T47D (cell line): ENCODE measurements at places on chromosomes 4 and X.

- DNase-seq: no peak
These were observed 93.3 kb downstream of the MAMLD1 start for GRCh38 chrX:150456466-150456865.

DNA sequence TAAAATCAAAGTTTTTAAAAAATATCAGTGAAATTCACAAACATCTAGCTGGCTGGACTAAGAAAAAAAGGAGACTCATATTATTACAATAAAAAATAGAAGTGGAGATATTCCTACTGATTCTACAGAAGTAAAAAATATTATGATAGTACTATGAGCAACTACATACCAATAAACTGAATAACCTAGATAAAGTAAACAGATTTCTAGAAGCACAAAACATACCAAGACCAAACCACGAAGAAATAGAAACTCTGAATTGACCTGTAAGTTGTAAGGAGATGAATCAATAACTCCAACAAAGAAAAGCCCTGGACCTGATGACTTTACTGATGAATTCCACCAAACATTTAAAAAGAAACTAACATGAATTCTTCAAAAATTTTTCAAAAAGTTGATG is 867.3 kb downstream of the PCDH18 start:
- no peak for DNase-seq

GRCh38 chrX:13716905-13717304 is 17.5 kb downstream of the TRAPPC2 start:
- DNase-seq: no peak

DNA sequence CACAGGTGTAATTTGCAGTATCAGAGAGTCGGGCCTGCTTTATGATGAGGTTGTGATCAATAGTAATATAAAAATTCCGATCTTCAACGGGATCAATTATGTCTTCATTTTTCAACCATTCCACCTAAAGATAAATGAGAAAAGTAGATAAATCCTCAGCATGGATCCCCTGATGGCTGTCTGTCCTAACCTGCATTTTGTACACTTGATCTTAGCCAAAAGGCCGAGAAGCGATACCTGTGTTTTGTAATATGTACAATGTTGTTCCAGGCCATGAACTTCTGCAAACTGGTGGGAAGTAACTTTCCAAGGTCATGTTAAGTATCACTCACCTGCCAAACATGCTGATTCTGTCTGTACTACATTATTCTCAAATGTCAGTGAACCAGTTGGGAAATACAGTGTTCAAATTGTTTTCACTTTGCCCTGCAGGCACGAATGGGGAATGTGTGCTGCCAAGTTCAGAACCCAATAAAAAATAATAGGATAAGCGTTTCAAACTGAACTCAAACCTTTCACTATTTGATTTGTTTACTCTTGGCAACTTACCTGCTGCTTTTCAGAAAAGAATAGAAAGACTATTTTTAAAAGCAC is 298.1 kb downstream of the UNC5C start:
- DNase-seq: peak; percentile 85
